Effector memory CD8-positive, alpha-beta T cell (primary cell): ENCODE measurements at places on chromosomes 16 and 17.

GRCh38 chr17:78324391-78325075, 35.3 kb downstream of the SOCS3 start:
- H3K27ac ChIP-seq = peak overlapping the region; percentile 47
- no peaks in the 10 kb centered on the region for H3K27me3 ChIP-seq
- DNase-seq = no peak
- H3K36me3 ChIP-seq = no peaks in the 10 kb centered on the region
- peaks cover 15% of the 10 kb centered on the region for H3K4me1 ChIP-seq
- H3K4me3 ChIP-seq = peak overlapping the region; percentile 45

DNA sequence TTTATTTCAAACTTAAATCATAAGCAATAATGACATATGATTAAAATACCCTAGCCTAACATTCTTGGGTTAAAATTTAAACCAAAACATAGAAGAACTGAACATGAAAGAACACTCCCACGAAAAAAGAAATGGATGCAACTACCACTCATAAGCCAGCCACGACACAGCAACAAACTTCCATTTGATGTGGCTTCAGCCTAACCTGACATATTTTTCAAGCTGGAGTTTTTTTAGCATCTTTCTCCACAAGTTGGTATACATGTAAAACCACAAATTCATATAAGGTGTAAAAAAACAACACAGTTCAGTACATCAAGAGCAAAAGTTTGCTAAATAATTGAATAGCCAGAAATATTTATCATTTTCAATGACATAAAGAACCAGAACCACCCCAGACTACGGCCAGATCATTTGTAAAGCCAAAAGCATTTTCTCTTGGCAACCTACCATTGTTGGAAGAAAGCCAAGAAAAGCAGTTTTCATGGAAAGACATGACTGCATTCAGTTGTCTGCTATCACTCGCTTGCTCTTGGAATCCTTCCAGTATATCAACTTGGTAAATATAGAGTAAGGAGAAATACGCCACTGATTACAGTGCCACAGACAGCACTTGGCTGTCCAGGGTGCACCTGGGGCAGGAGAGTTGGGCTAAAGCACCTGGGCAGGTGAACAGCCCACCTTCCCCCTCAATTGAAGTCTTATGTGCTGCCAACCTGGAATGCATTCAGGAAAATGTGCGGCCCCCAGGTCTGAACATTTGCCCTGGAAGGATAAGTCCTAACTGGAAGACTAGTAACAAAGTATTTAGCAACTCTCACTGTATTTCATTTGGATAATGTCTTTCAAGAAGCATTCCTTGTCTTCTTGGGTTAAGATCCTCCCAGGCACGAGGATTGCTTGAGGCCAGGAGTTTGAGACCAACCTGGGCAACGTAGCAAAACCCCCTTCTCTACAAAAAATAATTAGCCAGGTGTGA, 60.5 kb downstream of the CREBBP start:
- H3K27ac ChIP-seq = peak overlapping the region; percentile 78
- H3K4me3 ChIP-seq = peak overlapping the region; percentile 76
- H3K4me1 ChIP-seq = peaks cover 91% of the 10 kb centered on the region
- no peaks in the 10 kb centered on the region for H3K27me3 ChIP-seq

DNA sequence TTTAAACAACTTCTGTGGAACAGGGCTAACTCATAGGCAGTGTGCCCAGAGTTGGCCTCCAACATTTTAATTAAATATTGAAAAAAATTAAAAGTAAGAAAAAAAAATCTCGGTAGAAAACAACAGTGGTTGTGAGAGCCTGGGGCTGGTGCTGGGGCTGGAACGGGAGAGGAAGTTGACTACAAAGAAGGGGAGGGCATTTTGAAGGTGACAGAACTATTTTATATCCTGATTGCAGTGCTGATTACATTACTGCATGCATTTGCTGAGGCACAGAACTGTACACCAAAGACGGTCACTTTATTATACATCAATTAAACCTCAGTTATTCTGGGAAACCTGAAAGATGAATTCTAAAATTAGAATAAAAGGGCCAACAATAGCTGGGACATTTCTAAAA, 142.5 kb downstream of the PARN start:
- no peaks in the 10 kb centered on the region for H3K27me3 ChIP-seq
- H3K4me1 ChIP-seq = peaks cover 33% of the 10 kb centered on the region
- H3K27ac ChIP-seq = peak overlapping the region; percentile 30
- H3K4me3 ChIP-seq = no peak overlapping the region
- no peak for DNase-seq

DNA sequence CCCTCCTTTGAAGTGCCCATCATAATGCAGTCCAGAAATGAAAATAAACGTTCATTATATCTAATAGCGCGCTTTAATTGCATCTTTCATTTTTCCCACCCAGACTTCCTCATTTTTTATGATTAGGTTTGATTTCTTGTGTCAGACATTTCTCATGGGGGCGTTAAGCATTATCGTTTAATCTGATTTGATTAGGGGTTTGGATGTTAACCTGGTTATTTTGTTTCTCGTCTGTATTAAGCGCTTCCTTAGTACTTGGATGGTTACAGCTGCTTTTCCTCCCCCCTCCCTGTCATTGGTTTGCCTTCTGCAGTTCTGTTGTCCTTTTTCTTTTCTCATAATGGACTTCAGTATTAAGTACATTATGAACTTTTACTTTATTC, 540 bp downstream of the MFSD11 start:
- peak overlapping the region; percentile 98 for H3K27ac ChIP-seq
- H3K36me3 ChIP-seq = peaks cover 73% of the 10 kb centered on the region
- H3K4me1 ChIP-seq = peaks cover 39% of the 10 kb centered on the region
- no peak for DNase-seq
- peak overlapping the region; percentile 97 for H3K4me3 ChIP-seq

DNA sequence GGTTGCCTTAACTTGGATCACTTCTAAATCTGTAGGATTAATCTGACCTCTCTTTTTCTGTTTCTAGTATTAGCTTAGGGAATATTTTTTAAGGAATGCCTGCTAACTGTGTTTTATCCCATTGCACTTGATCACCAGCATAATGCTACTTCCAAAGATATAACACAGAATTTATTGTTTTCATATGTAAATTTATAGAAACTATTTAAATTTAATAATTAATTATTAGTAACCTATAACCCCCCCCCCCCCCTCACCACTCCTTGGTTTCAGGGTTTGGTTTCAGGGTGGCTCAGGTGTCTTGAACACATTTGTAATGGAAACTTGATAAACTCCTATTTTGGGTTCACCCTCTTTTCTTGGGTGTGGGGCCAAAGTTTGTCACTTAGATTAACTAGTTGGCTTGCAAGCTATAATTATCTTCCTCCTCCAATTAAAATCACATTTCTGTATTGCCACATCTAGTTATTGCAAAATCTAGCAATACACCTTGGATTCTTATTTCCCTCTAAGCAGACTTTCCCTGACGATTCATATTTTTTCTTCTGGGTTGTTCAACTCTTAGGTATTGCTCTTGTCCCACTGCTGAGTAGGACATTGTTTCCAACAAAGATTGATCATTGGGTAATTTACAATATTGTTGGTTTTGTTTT, 18.3 kb downstream of the KRT12 start:
- no peak overlapping the region for H3K4me3 ChIP-seq
- no peaks in the 10 kb centered on the region for H3K36me3 ChIP-seq
- DNase-seq = no peak
- H3K27me3 ChIP-seq = peaks cover 49% of the 10 kb centered on the region
- H3K27ac ChIP-seq = no peak overlapping the region

DNA sequence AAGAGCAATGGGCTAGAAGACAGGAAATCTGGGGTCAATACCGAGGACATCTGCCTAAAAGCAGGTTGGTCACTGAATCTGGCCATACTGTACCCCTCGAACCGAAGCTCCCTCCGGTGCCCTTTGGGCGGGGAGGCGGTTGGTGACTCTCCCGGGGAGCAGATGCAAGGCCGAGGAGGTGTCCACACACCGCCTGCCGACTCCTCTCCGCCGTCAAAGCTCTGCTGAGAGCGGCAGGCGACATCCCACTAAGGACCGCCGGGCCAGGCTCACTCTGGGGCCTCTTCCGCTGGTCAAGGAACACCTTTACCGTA, 458 bp downstream of the ZNF200 start:
- DNase-seq = no peak
- H3K4me1 ChIP-seq = peaks cover 22% of the 10 kb centered on the region
- peaks cover 47% of the 10 kb centered on the region for H3K36me3 ChIP-seq
- H3K27me3 ChIP-seq = no peaks in the 10 kb centered on the region

- no peak overlapping the region for H3K4me3 ChIP-seq
- H3K27ac ChIP-seq = peak overlapping the region; percentile 38
- peaks cover 2% of the 10 kb centered on the region for H3K4me1 ChIP-seq
- H3K27me3 ChIP-seq = no peaks in the 10 kb centered on the region
- DNase-seq = no peak
- H3K36me3 ChIP-seq = peaks cover 26% of the 10 kb centered on the region
Measured at GRCh38 chr17:78430892-78431691, 52.6 kb downstream of the PGS1 start.

DNA sequence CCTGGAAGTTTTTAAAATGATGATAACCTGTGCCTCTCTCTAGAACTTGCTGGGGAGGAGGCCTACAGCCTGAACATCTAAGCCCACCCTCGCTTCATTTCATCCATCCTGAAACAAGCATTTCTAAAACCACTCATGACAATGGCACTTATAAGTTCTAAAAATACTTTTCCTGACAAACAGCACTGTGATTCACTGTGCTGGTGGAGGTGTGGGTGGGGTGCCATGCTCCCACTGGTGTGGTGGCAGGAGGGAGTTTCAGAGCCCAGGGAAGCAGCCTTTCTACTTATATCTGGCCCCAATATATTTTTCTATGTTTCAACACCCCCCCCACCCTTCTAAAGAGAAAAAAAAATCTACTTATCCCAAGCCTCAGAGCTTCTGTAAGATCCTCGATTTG, 52.6 kb downstream of the RAB11FIP4 start:
- no peaks in the 10 kb centered on the region for H3K36me3 ChIP-seq
- DNase-seq = no peak
- no peak overlapping the region for H3K27ac ChIP-seq
- H3K4me1 ChIP-seq = no peaks in the 10 kb centered on the region

- H3K27ac ChIP-seq = peak overlapping the region; percentile 21
- no peak for DNase-seq
- no peaks in the 10 kb centered on the region for H3K27me3 ChIP-seq
Measured at GRCh38 chr16:47687694-47688093, 226.6 kb downstream of the PHKB start.

- H3K36me3 ChIP-seq = no peaks in the 10 kb centered on the region
- H3K27ac ChIP-seq = no peak overlapping the region
- H3K4me3 ChIP-seq = no peak overlapping the region
- no peaks in the 10 kb centered on the region for H3K27me3 ChIP-seq
- H3K4me1 ChIP-seq = peaks cover 16% of the 10 kb centered on the region
- no peak for DNase-seq
Measured at GRCh38 chr16:57264950-57265371, 19.5 kb downstream of the PLLP start.

DNA sequence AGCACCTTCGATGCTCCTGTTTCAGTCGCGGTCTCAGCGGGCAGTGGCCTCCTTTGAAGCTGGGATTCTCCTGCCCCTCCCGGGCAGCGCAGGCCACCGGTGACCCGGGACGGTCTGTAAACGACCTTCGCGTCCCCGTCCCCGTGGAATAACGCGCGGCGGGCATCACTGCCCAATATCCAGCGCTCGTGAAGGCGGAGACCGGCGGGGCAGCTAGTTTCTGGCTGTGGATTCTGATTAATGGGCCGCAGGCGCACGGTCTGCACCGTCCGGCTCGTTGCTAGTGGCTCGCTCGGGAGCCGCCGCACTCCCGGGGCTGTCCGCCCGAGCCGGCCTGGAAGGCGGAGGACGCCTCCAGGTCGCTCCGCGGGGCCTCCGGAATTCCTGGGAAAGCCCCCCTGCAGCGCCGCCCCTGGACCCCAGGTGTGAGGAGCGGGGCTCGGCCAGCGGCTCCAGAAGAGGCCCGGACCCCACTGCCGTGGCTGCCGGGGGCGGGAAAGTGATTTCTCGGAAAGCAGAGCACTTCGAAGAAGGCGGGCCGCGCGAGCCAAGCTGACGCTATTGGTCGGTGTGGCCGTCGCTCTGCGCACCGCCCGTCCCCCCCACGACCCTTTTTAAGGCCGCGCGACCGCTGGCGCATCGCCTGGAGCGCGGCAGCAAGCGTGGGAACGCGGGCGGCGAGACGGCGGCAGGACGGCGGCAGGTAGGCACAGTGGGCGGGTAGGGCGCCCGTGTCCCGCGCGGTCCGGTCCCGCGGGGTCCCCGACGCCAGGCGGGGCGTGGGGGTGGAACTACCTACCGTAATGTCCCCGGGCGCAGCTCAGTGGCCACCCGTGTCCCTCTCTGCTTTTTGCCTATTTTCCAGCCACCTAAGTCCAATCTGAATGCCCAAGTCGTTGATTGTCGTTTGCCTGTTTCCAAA, at the start of gene IRF8:
TSS of gene IRF8 (plus strand) at position 642 of the 922 bp plus-strand sequence. CDS start 3,854 bp downstream, outside the sequence.
- peaks cover 10% of the 10 kb centered on the region for H3K36me3 ChIP-seq
- peaks cover 19% of the 10 kb centered on the region for H3K27me3 ChIP-seq

GRCh38 chr17:7347630-7348477, 4.1 kb upstream of the KCTD11 start:
- H3K36me3 ChIP-seq = peaks cover 69% of the 10 kb centered on the region
- DNase-seq = no peak
- H3K27me3 ChIP-seq = no peaks in the 10 kb centered on the region
